ENCODE measurements at places on chromosomes 5 and 9.

GRCh38 chr5:4987431-4987830 is 152.7 kb upstream of the ADAMTS16 start:
- DNase-seq, result no peak

- no peak for DNase-seq
These were observed 174.9 kb upstream of the SMIM23 start for GRCh38 chr5:171610686-171611085.

DNA sequence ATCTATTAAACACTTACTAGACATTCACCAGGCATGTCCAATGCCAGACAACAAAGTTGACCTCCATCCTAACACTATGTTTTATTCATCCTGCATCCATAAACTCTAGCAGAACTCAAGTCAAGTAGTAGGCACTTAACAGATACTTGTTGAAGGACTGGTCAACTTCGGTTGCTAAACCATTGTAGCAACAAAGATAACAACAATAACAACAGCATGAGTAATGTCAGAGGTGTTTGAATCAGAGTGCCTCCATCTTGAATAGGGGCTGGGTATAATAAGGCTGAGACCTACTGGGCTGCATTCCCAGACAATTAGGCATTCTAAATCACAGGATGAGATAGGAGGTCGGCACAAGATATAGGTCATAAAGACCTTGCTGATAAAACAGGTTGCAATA is 180.5 kb upstream of the ZNF462 start:
- no peak for DNase-seq

DNA sequence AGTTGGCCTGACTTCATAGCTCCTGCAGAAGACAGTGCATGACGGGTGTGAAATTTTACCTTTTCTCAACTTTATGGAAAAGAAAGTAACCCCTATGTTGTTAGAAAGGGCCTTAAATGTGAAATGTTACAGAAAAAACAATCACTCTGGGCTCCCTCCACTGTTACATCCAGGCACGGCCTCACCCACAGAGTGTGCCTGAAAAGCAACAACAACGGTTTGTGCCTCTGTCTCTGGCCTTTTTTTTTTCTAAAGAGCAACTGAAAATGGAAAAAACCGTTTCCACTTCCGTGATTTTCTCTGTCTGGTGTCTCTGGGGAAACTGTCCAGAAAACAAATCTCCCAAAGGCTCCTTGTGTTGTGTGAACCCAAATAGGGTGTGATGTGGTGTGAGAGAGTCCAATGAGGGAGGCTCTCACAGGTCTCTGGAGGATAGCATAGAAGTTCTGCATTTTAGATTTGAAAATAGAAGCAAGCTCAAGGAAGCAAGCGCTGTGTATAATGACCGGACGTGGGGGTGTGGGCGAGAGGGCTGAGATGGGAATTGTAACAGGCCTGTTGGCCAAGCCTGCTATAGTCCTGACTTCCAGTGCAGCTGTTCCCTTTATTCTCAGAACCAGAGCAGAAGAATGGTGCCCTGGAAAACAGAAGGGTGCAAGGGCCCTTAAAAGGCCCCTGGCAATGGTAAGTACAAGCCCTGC is 221.8 kb upstream of the TUT7 start:
- no peak for DNase-seq

GRCh38 chr9:1712861-1713450 is 302.2 kb upstream of the SMARCA2 start:
- no peak for DNase-seq

- DNase-seq, result no peak
These were observed 1018.4 kb upstream of the ARRDC3 start for GRCh38 chr5:92401492-92401891.

- DNase-seq, result no peak
These were observed 140.2 kb downstream of the ALDH1A1 start for GRCh38 chr9:72812559-72813111.

DNA sequence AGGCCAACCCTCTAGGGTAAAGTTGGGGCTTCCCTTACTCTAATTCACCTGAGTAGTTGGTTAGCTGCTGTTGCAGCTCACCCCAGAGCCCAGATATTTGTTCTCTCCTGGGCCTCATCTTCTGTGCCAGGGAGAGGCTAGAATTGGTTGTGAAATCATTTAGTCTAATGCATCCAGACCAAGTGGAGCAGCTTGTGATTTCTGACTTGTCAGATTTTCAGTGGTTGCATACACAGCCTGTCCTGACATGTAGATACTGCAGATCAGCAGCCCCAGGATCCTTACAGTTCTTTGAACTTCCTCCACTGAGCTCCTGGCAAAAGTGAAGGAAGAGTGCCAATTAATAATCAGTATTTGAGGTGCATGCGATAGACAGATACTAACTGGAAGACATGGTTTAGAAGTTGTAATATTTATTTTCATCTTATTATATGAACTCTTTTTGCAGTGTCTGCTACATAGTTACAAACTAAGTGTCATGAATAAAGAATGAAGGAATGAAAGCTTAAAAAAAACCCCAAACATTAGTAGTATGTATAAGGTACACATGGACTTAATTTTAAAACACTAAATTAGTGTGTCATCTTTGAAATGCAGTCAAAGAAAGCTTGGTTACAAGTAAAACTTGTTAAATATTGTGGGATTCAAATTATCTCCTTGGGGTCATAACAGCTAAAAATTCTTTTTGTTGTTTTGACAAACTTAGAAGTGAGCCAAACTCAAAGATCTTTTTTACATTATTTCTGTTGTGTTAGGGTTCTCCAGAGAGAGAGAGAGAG is 128.5 kb downstream of the VPS13A start:
- DNase-seq, result no peak

DNA sequence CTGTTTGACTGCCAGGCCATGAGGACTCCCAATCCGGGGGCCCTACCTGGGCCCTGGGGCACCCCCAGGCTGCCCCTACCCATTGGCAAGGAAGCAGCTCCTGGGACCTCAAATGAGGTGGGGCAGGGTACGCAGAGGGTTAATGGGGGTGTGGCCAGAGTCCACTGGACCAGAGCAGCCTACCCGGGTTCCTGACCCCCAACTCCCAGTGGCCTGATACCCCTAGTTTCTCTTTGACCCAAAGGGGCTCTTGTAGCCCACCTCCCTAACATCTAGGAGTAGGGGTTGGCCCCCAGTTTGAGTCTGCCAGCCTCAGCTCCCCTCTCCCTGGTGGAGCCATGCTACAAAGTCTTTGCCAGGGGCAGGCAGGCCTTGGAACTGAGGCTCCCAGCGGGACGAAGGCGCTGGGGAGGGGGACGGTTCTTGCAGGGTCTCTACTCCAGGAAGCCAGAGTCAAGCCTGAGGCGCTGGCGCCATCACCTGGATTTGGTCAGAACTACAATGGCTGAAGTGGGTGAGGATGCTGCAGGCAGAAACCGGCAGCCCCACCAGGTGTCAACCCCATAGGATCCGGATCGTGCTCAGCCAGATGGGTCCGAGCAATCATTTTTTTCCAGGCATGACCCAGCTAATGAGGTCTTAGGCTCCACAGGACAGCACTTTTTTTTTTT is 8.4 kb upstream of the CERCAM start:
- DNase-seq, result peak; percentile 64

GRCh38 chr5:139190125-139190524 is 8.0 kb downstream of the SIL1 start:
- no peak for DNase-seq

DNA sequence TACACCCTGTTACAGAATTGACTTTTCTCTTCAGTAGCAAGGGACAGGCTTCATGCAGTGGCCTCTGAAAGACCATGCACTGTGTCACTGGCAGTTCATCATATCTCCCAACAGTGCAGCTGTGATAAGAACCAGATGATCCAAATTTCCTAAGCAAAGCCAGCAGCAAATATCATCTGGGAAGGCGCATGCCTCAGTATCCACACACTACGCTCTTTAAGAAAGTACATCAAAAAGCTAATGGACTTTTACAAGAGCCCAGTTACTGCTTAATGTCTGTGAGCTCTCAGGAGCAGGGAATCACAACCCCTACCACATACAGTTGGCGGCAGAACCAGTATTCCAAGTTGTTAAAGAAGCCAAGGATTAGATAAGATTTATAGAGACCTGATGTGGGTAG is 25.1 kb downstream of the ADAMTSL1 start:
- DNase-seq, result no peak

DNA sequence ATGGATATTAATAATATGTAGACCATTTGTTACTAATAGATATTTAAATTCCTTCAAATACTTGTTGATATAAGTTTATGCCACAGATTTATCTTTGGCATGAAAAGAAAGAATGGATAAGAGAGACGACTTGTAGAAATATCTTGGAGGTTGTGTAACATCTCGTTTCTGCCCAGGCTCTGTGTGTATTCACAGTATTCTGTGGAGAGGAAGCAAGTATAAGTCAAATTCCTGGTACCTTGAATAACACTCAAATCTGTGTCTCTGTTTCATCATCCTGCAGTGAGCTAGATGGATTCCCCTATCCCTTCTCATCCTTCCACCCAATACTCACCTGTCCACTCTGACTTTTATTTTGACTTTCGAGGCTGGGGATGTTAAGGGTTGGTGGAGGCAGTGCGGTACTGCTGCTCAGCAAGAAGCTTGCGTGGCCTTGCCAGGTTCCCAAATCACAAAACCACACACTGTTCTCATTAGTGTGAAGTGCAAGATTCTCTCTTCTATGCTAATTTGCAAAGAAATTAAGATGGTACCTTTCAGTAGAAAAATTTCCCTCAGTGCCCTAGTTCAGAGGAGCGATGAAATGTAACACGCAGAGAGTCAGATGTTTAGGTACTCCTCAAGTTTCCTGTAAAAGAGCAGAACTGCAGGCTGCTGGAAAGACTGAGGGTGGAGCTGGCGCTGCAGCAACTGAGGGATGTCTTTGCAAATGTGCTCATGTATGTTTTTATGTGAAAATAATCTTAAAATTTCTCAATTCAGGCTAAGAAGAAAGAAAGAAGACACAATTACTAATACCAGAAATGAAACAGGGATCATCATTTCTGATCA is 42.6 kb upstream of the ANKRD18A start:
- no peak for DNase-seq

- no peak for DNase-seq
These were observed 29.4 kb downstream of the NANS start for GRCh38 chr9:98085944-98086343.

DNA sequence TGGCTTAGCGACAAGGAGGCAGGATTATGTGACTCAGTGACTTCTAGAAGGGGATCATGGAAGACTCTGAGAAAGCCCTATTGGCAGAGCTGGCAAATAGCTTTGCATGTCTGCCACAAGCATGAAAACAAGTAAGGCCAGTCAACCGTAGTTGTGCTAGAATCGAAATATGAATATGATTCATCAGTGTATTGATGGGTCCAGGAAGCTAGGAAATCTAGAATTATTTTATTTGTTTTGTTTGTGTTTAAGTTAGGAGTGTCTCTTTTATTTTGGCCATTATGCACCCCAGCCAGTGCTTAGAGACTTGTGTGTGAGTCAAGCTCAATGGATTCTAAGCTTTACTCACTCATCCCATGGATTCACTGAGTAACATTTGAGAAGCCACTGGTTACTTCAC is 3.8 kb upstream of the ITGA2 start:
- no peak for DNase-seq

Data from activated T-cell treated with anti-CD3 and anti-CD28 coated beads, Interleukin-2, amount 50 U/mL, for 1 hour (primary cell).